ENCODE measurements at places on chromosomes 4 and X.
A peak's percentile ranks its signal among the peaks of the same experiment; 100 is the strongest.

DNA sequence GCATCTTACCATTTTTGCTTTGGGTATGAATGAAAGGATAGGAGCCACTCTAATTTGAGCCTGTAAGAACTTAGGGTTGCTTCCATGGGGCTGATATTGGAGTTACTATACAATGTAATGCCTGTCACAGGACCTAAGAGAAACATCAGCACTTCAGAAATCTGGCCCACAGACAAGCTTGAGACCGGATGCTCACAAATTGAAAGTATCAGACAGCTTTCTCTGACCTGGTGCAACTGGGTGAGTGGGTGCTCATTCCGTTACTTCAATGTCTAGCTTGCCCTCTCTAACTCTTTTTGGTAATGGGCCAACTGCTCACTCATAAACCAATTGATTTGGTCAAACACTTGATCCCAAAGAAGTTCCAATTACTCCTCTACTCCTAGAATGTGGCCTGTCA, 62.1 kb downstream of the GPC4 start:
- DNase-seq: no peak

- DNase-seq: no peak
These were observed 38.6 kb downstream of the EVC start for GRCh38 chr4:5749568-5749967.

DNA sequence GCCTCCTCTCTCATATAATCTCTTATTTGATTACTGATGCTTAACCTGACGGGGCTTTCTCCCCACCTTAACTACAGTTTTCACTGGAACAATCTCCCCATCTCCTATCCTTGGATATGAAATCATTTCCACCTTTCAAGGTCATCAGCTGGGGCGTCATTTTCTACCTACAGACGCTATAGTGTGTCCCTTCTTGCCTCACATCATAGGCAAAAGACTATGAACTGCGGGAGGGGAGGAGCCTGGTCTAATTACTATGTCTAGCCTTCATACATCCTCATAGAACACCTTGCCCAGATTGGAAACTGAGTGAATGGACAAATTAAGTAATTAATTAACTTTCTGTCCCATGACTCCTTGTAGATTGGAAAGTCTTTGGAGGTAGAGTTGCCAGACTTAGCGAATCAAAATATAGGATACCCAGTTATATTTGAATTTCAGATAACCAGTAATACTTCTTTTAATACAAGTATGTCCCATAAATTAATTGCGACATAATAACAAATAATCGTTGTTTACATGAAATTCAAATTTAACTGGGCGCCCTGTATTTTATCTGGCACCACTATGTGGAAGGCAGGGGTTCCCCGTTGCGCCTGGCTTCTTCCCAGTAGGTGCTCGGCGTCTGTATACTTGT, 752 bp upstream of the ATP6AP2 start:
- DNase-seq: no peak

GRCh38 chrX:100615005-100615404, 21.6 kb downstream of the TSPAN6 start:
- DNase-seq: peak; percentile 2

DNA sequence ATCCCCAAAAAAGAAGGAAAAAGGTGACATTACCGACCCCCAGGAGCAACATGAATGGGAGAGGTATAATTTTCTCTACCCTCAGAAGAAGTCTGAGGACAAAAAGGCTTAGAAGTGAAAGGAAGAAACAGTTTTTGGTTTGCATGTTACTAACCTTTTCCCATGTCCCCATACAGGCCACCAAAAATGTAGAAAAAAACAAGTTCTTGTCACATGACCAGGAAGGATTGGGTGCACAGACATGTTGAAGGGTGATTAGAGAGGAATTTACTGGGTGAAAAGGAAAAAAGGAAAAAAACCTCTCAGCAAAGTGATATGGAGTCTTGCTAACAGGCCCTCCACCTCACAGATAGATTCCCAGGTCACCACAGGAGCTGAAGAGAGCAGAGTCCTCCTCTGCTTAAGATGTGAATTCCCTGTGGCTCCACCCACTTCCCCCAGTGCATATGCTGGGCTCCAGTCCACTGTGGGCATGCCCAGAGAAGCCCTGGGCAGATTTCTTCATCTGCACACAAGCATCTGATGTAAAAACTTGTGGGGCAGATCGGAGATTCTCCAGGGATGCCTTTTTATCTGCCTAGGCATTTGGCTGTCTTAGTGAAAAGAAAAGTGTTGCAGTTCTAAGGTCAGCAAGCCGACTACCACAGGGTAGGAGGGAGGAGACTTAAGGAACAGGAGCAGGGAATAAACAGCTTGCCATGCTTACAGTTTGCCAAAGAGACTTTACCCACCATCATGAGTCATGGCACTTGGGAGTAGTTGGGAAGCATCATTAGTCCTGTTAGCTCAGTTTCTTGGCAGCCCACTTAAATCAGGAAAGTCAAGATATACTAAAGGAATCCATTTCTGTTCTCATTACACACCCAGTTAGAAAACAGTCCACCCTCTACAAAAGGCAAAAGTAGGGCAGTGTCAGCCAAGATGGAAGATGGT, 25.0 kb upstream of the PASD1 start:
- no peak for DNase-seq

DNA sequence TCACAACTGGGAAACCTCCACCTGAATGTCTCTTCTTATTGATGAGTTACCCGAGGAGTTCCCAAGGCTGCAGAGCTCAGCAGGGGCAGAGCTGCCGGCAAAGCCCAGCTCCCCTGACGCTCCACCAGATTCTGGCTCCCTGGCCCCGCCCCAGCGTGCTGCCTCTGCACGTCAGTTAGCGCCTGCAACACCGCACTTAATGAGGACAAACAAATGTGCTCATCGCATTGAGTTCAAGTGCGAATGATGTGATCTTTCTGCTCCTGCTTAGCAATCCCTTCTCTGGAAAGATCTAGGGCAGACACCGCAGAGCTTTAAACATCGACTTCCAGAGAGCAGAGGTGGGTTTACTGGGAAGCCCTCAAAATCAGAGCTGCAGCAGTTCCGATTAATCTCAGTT, 55.5 kb upstream of the FBXW7 start:
- DNase-seq: no peak

GRCh38 chr4:172794307-172794703, 374.3 kb upstream of the GALNT7 start:
- no peak for DNase-seq

Measured in MV-4-11 (cell line).